ENCODE measurements at places on chromosomes 7 and 10.

GRCh38 chr7:2559283-2559950 is 638 bp downstream of the IQCE start:
- DNase-seq = no peak

- DNase-seq = peak; percentile 77
Observed at GRCh38 chr7:102404005-102404861, 8.1 kb downstream of the PRKRIP1 start.

DNA sequence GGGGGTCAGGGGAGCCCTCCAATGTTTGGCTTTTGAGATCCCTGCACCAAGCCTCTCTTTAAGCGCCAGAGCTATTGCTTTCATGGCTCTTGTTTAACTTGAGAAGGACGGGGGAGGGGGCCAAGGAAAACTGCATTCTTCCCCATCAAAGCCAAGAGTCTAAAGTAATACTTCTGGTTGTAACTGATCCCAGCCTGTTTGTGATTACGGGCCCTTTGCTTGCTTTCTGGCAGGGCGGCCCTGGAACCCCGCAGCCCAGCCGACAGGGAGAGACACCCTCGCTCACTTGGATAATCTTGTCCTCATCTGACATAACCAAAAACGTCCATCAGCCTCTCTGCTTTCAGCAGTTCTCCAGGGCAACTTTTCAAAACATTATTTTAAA is 154.7 kb downstream of the NEURL1 start:
- no peak for DNase-seq

DNA sequence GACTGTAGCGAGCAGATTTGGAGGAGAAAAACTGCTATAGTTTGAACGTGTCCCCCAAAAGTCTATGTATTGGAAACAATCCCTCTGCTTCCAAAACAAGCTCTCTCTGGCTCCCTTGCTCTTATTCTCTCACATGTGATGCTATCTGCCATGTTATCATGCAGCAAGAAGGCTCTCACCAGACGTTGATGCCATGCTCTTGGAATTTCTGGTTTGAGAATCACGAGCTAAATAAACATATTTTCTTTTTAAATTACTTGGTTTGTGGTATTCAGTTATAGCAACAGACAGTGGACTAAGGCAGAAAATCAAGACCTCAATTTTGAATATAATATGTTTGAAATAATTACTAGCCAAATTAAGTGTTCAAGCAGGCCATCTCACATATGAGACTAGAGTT is 17.5 kb upstream of the GNAT3 start:
- no peak for DNase-seq

DNA sequence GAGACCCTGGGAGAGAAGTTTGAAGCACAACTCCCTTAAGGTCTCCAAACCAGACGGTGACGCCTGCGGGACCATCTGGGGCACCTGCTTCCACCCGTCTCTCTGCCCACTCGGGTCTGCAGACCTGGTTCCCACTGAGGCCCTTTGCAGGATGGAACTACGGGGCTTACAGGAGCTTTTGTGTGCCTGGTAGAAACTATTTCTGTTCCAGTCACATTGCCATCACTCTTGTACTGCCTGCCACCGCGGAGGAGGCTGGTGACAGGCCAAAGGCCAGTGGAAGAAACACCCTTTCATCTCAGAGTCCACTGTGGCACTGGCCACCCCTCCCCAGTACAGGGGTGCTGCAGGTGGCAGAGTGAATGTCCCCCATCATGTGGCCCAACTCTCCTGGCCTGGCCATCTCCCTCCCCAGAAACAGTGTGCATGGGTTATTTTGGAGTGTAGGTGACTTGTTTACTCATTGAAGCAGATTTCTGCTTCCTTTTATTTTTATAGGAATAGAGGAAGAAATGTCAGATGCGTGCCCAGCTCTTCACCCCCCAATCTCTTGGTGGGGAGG is 10.8 kb downstream of the SERPINE1 start:
- DNase-seq = no peak

DNA sequence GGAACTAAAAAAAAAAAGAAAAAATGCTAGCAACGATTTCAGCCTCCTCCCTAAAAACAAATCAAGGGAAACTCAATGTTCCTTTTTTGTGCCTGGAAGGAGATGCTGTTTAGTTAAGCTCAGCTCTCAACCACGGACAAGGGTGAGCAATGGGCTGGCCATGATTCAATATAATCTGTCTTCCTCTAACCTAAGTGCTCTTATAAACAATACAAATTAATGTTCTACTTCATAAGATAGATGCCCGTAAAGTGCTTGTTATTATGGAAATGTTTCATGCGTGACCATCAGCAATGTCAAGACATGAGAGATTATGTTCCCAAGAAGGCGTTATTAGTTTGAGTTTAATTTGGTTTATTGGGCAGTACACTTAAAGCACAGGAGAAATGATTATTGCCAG is 320.3 kb downstream of the SFMBT2 start:
- DNase-seq = no peak

Data from GM20000 (cell line).